DMS53 (cell line): ENCODE measurements at places on chromosomes 13 and 19.

GRCh38 chr13:40230833-40231266, 435.6 kb downstream of the FOXO1 start:
- no peak for DNase-seq

DNA sequence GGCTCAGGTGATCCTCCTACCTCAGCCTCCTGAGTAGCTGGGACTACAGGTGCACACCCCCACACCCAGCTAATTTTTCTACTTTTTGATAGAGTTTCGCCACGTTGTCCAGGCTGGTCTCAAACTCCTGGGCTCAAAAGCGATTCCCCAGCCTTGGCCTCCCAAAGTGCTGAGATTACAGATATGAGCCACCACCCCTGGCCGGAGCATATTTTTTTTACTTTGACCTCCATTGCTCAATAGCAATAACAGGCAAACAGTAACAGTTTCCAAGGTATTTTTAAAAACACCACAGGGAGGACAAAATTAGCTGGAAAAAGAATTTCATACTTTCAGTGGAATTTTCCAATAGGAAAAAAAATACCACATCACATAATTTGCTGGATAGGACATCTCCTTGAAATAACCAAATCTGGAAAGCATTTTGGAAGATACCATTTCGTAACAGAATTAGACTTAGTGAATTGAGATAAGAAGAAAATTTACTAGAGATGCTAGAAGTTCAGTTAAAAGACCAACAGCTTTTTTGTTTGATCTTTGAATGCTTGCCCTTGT, 5.2 kb downstream of the DUXA start:
- no peak for DNase-seq

- no peak for DNase-seq
Observed at GRCh38 chr13:98890925-98891324, 86.9 kb downstream of the DOCK9 start.

DNA sequence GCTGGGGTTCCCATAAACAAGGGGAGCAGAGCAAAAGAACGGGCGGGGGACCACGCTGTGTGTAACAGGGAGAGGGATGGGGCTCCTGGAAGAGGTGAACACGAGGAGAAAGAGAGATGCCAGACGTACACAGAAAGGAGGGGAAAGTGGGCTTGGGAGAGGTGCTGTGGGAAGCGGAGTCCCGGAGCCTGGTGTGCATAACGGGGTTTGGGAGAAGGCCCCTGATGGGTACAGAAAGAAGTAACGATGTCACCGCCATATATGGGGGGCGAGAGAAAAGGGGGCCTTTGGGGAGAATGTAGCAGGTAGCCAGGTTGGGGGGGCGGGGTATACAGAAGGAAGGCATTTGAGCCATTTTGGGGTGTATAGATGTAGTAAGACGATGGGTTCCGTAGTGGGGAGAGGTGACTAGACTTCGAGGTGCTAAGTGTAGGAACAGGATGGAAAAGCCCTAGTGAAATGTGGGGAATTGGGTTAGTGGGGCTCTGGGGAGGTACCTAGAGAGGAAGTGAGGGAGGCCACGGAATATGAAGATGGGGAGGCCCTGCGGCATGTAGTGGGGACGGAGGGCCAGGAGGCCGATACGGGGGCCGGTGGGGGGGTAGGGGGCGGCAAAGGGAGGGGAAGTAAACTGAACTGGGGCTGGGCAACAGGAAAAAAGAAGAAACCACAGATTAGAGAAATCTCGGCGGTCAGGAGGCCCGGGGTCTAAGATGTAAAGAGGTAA, 787 bp downstream of the ZNF580 start:
- DNase-seq, result peak; percentile 69

- no peak for DNase-seq
Observed at GRCh38 chr19:852136-853013, at the start of gene ELANE. TSS of gene ELANE (plus strand) at chr19:852303. CDS start at chr19:852329, 26 bp downstream.

DNA sequence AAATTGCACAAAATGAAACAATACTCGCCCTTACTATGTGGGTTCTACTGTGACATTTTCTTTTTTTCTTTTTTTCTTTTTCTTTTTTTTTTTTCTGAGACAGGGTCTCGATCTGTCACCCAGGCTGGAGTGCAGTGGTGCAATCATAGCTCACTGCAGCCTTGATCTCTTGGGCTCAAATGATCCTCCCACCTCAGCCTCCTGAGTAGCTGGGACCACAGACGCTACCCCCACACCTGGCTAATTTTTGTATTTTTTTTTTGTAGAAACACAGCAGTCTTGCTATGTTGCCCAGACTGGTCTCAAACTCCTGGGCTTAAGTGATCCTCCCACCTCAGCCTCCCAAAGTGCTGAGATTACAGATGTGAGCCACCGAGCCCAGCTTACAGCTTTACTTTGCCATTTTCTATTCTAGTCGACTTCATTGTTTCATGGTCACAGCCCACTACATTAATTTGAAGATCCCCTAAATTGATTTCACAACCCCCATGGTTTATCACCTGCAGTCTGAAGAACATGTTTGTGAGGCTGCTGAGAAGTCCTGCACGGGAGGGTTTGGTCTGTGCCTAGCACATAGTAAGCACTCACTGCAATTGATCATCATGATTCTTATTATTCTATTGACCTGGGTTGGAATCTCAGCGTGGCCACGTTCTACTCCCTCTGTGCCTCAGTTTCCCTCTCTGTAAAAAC, 3.8 kb downstream of the BCL3 start:
- DNase-seq, result no peak

DNA sequence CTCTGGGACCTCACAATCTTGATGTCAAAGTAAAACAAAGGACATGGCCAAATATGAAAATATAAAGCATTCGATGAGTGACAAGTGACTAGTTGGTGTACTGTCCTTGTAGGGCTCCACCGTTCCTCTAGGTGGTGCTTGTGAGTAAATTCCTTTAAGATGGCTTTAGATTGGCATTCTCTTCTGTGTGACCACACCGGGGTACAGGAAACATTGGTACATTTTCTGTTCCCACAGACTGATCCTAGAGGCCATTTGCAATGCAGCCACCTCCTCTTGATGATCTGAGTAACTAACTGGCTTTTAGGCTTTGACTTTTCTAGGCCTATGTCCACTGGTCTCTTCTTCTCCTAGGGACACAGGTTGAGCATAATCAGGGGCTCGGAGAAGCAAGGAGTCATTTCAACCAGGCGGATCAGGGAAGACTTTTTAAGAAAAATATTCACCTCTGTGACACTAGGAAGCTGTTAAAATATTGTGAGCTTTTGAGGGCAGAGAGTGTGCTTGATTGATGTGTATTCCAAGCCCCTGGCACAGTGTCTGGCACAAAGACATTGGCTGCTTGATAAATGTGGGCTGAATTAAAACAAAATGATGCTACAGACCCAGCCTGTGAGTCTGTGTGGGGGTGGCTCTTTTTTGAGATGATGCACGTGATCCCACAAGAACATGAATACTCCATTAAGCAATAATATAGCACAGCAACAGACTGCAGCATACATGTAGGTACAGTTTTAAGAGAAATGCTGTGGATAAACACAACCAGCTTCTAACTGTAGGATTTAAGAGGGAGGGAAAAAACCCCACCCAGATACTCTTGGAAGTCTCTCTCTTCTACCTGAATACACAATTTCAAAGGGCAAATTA, 21.0 kb downstream of the EPSTI1 start:
- DNase-seq, result peak; percentile 72

GRCh38 chr13:98591721-98592361, 14.9 kb upstream of the STK24 start:
- no peak for DNase-seq

DNA sequence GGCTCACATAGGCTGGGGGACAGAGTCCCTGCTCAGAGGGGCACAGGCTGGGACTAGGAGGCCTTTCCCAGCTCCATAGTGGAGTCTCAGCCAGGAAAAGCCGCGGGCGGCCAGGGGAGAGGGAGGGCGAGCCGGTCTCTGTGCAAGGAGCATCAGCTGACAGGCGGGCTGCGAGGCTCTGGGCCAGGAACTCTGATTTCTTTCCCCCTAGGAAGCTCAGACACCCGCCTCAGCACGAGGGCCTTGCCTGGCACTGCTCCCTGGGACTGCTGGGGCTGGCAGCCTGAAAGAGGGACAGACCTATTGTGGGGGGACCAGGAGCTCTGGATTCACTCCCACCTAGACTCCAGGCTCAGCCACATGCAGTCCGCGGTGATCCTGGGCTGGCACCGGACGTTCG, 2.2 kb upstream of the PLK5 start:
- no peak for DNase-seq

DNA sequence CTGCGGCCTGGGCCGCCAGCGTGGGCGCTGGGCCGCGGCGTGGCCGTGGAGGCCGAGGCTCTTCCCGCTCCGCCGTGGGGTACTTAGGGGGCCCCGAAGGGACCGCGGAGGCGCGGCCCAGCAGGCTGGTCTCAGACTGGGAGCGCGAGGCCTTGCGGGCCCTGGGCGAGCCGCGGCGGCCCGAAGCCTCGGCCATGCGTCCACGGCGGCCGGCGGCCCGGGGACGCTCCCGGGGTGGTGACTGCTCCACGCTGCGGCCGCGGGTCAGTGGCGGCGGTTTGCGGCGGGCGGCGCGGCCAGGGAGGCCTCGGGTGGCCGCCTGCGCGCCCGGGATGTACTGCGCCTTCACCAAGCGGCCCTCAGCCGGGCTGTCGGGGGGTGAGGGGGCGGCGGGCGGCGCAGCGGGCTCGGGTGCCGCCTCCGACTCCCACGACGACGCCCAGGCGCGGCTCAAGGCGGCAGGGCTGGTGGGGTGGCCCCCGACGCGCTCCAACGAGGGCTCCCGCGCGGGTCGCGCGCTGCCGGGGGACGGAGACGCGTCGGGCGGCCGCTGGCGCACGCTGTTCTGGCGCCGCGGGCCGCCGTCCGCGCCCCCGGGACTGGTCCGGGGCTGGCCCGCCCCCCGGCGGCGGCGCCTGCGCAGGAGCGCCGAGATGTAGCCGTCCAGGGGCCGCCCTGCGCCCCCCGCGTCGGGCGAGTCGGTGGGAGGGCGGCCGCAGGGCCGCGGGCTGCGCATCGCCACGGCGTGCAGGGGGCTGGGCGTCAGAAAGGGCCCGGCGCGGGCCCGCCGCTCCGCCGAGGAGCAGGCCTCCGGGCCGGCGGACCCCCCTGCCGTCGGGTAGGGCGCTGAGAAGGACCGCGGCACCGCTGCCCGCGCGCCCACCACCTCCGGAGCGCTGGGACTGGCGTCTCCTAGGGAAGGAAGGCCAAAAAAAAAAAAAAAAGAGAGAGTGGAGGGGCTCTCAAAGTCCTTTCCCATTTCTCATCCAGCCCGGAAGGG, 11.7 kb downstream of the DACT3 start:
- no peak for DNase-seq

GRCh38 chr19:37991841-37992248, 84.8 kb downstream of the SIPA1L3 start:
- DNase-seq, result peak; percentile 34

- no peak for DNase-seq
Observed at GRCh38 chr13:74747186-74747955, 613.2 kb upstream of the KLF12 start.

GRCh38 chr19:4774136-4774535, 17.4 kb upstream of the FEM1A start:
- no peak for DNase-seq

DNA sequence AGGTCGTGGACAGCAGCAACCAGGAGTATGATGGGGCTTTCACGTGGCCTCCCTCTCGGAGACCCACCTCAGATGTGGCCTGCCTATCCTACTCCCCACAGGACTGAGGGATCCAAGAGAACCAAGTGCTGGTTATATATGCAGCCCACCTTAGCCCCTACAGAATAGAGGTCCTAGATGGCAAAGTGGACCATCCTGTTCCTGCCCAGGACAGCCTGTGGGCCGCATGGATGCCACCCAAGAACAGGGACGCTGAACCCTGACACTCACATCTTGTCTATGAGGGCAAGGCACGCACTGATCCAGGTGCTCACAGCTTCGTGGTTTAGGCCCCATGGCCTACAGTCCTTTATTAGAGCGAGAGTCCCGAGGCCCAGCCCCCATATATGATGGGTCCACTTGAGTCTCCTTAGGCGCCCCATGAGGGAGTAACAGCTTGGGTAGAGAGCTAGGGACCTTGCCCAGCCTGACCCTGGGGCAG, 1.5 kb upstream of the SLC27A5 start:
- DNase-seq, result peak; percentile 81

DNA sequence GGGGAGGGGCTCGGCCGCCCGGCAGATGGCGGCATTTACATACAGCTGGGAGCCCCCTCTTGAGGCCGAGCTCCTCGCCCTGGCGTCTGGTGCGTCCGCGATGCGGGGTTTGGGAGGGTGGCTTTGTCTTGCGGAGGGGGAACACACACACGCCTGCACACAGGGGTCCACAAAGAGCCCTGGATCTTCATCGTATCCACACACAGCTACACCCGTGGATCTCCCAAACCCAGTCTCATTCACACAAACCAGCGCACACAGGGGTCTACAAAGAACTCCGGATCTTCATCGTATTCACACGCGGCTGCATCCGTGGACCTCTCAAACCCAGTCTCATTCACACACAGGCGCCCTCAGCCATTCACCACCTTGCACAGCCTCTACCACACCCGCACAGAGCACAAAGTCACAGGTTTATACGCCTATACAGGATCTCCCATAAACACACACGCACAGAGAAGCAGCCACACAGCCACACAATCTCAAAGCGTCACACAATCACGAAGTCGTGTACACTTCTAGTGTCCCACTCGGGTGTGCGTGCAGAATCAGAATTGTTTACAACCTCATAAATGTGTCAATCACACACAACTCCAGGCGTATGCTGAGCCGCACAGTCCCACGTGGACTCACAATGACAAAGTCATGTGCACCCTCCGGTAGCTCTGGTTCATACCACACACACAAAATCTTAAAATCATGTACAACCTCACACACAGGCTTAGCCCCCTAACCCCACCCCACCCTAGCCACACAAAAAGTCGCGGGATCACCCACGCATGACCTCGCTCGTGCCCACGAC, 550 bp upstream of the DLL3 start:
- DNase-seq, result peak; percentile 98

DNA sequence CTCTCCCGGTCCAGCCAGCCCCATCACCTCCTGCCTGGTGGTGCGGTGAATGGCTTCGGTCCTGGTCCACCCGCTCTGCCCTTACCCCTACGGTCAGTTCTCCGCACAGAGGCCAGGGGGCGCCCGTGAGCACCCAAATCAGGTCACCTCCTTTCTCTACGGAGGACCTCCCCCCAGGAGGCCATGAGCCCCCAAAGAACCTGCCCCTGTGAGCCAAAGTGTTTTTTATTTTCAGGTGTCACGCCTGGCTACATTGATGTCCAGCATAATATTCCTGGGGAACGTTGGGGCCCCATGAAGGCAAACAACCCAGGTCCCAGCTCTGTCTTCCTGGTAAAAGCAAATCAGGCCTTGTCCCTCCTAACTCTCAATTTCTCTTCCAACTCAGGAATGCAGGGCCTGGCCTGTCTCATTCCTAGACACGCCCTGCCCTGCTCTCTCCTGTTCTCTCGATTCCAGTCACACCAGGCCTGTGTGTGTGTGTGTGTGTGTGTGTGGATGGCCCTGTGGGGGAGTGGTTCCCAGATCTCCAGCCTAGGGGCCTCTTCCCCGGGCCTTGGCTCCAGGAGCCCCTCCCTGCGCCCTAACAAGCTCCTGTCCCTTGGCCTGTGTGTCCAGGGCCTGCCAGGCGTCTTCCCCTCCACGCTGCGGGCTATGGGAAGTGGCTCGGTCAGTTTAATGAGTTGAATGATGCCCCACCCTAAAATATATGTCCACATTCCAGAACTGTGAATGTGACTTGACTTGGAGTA, 9.7 kb upstream of the GIPC1 start:
- peak; percentile 73 for DNase-seq
